Anterior cingulate cortex (tissue), 58 donors: ENCODE measurements at places on chromosomes 1 and 21.

DNA sequence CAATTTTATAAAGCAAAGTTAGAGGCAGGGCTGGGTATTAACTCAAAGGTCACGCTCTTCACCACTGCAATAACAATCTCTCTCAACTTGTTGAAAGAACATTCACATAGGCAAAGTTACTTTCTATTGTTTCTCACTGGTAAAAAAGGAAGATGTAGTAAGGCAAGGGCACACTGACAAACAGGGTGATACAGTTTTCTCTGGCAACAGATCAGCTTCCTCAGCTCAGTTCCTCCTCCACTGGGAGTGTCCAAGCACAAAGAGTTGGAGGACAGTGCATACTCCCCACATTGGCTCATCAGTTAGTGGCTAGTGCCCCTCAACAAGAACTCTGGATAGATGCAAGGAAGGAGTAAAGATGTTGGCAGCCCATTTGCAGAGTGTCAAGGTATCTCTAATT lies 3.7 kb downstream of the PLPPR4 start:
- no peak for DNase-seq

DNA sequence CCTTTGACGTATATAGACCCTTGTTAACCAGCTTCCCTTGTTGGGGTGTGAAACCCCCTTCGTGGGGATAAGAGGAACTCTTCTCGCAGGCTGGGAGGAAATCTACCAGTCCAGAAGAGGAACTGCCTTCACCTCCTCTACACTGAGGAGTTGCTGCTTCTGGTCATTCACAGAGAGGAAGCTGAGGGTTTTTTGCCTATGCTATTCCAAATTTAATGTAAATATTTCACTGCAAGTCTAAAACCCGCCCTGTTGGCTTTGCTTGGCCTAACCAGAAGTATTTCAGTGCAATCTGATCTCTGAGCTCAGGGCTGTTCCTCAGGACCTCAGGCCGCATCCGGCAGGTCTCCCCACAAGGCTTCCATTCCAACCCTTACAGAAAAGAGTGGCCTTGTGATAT lies 150.1 kb downstream of the HIVEP3 start:
- DNase-seq, result no peak

DNA sequence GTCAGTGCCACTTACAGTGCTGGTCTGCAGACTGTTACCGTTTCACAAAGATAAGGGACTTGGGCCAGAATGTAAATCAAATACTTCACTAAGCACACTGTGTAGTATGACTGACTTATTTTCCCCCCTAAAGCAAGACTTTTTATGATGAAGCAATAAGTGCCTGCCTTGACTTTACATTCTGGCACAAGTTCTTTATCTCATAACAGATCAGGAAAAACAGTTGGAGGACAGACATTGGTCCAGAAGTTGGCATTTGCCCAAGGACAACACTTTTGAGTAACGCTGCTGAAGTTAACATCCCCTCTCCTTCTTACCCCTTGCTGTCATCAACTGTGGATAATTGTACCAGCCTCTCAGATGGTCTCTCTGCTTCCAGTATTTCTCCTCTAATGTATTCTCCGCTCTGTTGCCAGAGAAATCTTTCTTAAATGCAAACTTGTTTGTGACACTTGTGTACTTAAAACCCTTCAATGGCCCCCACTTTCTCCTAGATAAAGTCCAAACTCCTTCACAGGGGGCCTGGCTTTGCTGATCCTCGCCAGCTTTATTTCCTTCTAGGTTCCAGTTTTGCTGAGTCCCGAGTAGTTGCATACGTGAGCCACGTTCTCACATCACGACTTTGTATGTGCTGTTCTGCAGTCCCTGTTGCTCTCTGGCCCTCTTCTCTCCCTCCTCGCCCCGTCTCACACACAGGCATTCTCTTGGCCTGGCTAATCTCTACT lies 45.7 kb downstream of the S1PR1 start:
- no peak for DNase-seq

- no peak for DNase-seq
Measured at GRCh38 chr1:41362749-41363590, 1.7 kb downstream of the FOXO6 start.

DNA sequence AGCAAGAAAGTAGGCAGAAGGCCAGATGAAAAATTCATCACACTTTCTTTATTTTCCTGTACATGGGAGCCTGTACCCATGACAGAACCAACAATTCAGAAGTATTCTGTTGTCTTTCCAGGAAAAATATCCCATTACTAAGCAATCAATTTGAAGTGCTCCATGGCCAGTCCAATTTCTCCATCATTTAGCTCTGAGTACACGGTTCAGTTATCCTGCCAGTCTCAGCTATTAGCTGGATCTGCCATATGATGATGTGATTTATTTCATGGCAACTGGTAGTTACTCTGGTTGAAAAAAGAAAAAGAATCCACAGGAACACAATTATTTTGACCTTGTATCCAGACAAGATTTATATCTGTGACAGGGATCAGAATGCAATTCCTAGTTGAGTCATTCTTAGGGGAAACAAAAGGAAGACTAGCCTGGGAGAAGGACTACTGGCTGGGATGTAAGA lies 70.6 kb upstream of the GORAB start:
- no peak for DNase-seq

DNA sequence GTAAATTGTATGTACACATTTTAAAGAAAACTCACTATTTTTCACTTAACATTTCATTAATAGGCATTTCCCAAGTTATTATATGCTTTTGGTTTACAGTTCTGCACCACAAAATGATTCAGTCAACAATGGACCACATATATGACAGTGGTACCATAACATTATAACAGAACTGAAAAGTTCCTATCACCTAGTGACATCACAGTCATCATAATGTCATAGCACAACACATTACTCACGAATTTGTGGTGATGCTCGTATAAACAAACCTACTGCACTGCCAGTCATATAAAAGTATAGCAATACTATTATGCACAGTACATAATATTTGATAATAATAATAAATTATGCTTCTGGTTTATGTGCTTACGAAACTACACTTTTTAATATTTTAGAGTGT lies 30.9 kb downstream of the DNAI4 start:
- no peak for DNase-seq

GRCh38 chr1:115341948-115342347 lies 3.9 kb upstream of the NGF start:
- no peak for DNase-seq

- no peak for DNase-seq
Measured at GRCh38 chr1:232780354-232780753, 24.9 kb upstream of the MAP10 start.

DNA sequence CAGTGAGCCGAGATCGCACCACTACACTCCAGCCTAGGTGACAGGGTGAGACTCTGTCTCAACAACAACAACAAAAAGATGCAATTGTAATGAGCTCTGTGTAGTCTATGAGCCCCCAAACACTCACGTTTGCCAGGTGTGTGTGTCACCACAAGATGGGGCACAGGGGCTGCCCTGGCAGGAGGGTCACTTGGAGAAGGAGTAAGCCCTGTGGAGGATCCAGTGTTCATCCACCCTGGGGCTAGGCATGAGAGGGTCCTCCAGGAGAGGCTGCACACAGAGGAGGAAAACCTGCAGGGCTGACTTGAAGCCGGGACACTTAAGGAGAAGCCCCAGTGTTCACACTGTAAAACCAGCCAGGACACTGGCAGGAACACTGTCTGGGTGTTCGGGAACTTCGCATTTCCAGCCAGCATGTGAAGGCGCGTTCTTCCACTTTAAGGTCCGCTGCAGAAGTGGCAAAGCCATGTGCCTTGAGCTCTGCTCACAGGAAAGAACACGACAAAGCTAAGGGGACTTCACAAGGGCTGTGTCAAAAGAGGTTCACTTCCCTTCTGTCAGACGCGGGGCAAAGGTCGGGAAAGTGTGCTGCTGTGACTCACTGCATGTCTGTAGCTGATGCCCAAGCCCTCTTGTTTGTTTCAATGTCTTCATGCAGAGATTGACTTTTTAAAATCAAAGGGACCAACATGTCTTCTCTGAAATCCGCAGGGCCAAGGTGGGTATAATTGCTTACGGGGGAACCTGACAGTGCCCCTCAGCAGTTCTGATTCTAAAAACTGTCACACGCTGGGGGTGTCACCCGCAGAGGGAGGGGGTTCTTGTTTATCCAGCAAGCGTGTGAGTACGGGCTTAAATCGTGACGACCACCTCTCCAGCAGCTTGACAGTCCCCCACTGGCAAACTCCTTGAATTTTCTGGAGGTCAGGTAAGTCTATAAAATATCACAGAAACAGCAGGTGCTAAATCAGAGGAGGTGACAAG lies 102.8 kb downstream of the RIPK4 start:
- no peak for DNase-seq

GRCh38 chr1:90902672-90903071 lies 119.2 kb downstream of the ZNF644 start:
- DNase-seq, result no peak

DNA sequence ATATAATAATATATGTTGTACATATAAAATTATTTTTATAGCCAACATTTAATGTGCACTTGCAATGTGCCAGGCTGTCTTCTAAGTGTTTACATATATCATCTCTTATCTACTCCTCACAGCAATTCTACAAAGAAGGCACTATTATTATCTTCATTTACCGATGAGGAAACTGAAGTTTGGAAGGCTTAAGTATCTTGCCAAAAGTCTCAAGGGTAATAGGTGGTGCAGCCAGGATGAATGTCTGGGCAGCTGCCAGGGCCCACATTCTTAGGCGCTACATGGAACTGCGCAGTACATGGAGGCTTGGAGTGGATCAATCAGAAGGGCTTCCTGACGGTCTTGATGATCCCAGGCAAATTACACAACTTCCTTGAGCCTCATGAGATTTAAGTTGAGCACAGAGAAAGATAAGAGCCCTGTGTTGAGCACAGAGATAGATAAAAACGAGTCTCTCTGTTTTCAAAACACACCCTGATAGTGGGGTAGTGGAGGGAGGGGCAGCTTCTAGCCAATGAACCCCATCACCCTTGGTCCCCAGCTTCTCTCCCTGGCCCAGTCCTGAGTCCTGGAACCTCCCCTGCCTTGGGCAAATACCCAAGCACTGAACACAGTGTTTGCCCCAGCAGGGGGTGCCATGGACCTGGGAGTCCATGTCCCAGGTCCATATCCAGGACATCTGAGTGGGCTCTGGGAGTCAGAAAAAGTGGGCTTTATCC lies 9.2 kb downstream of the POU3F1 start:
- no peak for DNase-seq

DNA sequence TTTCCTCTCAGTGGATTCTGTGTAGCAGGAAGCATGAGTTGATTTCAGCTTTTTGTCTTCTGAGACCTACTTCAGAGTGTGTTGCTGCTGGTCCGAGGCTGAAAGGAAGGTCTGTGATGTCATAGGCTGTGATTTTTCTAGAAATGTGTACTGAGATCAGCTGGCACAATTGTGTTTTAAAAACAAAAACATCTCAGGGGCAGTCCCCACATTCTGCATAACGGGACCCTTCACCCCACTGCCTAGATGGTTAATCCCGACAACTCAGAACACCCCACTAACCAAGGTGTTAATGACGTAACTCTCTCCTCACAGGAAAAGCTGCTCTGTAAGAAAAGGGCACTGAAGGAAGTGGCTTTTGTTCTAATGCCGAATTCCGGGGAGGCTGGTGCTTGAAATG lies 59.8 kb upstream of the PPP2R5A start:
- no peak for DNase-seq

DNA sequence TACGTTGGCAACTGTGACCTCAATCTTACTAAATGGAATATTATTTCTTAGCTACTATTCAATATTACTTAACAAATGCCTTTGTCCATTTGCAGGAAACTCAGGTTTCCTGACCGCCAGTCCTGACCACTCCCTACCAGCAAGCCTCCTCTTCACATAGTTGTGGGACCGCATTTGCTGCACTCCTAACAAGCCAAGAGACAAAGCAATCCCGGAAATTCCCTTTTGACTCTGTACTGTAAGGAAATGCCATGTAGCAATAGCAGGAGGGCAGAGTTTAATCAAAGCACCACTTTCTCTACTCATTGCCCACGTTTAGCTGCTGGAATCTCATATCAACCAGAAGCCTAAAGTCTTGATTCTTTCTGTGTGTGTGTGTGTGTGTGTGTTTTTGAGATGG lies 28.1 kb upstream of the ACBD6 start:
- DNase-seq, result no peak

DNA sequence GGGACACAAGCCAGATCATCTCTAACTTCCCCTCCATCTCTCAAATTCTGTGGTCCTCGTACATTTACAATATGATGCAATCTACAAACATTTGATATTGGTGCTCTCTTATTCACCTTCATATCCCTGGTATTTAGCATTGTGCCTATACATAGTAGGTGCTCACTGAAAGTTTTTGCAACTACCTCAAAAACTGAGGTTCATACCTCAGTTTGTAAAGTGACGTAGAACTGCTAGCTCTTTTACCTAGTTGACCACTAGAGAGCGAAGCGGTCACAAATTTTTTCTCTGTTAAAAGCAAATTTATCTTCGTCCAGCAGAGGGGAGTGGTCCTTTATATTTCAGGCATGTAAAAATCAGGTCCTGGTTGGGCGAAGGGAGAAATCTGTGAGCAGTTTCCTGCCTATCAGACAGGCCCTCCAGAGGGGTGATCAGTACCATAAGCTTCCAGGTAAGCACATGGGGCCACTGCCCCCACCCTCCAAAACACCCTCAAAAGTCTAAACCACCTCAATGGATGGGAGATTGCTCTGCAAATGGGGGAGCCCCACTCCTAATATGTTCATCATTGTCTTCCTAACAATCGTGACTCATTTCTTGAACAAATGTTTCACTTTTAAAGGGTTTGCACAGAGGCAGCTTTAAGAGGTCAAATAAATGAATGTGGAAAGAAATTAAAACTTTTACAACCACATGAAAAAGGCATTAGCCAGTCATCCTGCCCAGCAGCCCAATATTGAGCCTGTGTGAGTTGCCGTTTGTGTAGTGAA lies 10.6 kb upstream of the HLCS start:
- no peak for DNase-seq

DNA sequence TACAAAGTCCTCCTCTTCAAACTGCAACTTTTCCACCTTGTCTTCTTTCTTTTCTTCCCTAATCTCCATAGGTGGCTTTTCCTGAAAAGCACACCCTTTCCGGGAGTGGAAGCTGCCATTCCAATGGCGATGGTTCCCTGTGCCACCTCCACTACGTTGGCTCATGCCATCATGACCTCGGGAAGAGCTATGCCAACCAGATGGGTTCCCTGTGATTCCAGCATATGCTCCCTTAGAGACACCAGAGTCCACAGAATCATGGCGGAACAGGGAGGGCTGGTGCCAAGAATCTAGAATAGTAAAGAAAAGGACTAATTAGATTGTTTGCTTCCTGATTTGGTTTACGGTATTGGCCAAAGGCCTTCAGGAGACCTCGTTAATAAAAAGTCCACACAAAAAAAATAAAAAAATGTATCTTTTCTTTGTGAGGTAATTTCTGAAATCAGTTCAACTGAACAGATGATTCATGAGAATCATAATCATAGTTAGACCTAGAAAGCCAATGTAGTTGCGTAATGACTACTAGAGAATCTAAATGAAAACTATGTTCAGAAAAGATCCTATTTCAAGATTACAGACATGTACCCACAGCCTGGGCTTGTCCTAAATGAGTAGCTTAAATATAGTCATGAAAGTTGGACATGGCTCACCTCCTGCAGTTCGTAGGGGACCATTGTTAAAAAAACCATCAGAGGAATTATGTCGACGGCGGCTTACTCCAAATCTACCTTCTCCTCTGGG lies 30.9 kb upstream of the CCDC17 start:
- no peak for DNase-seq
